ENCODE measurements at places on chromosomes 7 and 10.

GRCh38 chr7:48887500-48887899 is 36.8 kb upstream of the CDC14C start:
- no peak for DNase-seq

GRCh38 chr10:95295031-95295755 is 4.4 kb upstream of the PDLIM1 start:
- peak; percentile 53 for DNase-seq

DNA sequence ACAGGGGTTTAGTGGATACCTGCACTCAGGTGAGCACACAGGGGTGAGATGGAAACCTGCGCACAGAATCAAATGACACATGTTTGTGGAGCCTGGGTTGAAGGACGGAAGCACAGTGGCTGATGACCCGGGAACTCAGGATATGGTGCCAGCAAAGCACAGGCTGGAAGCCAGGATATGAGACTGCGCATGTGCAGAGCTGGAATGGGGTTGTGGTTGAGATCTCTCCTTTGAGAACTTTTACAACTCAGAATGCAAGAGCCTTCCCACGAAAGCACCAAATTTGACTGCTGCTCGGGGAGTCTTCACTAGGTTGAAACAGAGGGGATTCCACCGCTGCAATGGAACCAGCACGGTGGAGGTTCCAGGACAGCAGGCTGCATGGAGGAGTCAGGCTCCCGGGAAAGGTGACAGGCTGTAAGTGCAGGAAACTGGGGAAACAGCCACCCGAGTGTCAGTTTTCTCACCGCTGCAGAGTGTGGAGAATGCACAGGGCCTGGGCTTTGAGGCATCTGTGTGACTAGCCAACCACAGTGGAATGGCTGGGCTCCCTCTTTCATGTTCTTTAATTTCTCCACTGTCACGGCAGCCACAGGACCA is 133.4 kb upstream of the TCERG1L start:
- DNase-seq = no peak

DNA sequence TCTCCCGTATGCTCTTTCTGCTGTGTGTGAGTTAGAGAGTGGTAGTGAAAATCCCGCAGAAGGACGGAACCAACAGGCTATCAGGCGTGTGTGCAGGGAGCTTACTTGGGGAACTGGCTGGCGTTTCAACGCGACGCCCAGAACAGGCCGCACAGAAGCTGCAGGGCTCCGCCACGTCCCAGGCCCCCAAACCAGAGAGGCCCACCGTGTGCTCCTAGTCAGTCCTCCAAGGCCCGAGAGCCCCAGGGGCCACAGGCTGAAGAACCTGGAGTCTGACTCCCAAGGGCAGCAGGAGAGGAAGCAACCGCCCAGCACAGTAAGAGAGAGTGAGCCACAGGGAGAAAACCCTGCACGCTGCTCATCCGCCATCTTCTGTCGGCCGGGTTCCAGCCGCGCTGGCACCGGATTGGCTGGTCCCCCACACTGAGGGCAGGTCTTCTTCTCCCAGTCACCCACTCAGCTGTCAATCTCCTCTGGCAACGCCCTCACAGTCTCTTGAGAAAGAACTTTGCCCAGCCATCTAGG is 730.6 kb upstream of the VSTM2A start:
- no peak for DNase-seq

- DNase-seq = no peak
Observed at GRCh38 chr7:132537456-132538145, 38.7 kb downstream of the PLXNA4 start.

DNA sequence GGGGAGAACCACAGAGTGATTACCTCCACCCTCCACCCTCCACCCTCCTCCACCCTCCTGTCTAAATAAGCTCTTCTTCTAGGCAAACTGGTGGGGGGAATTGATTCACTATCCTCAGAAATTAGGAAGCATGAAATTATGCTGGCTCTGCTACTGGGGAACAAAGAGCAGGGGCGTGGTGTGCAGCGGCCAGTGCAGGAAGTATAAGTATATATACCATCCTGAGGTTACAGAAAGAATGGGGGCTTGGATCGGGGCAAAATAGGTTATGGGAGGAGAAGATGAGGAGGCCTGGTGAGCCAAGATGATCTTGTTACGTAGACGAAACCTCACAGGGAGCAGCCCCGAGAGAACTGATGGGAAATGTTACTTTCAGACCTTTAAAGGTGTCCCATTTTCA is 49.1 kb downstream of the SYPL1 start:
- DNase-seq = no peak

- no peak for DNase-seq
Observed at GRCh38 chr7:131867461-131867860, 311.0 kb upstream of the PODXL start.

GRCh38 chr7:107032720-107033438 is 11.6 kb upstream of the PRKAR2B start:
- DNase-seq = no peak

GRCh38 chr7:31126976-31127375 is 74.9 kb downstream of the ADCYAP1R1 start:
- DNase-seq = no peak

DNA sequence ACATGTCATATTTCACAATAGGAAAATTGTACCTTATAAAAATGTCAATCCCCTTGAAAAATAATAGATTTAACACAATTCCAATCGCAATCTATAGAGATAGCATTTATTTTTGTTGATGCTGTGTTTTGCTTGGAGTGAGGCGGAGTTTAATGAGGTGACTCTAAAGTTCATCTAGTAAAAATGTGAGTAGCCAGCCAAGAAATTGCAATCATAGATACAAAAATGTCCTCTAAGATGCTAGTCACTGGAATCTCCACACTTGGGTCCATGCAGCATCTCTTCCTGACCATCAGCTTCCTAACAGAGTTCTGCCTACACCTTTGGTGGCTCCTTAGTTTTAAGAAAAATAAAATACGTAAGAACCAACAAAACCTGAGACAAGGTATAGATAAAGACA is 44.9 kb downstream of the GLI3 start:
- DNase-seq = no peak

GRCh38 chr7:94095316-94096009 is 91.3 kb upstream of the BET1 start:
- DNase-seq = no peak
